ENCODE measurements at places on chromosomes 11 and 22.

GRCh38 chr11:61578819-61579675 is 1.8 kb downstream of the SYT7 start:
- no peak for DNase-seq

GRCh38 chr11:57464539-57465181 is 4.3 kb downstream of the RTN4RL2 start:
- no peak for DNase-seq

DNA sequence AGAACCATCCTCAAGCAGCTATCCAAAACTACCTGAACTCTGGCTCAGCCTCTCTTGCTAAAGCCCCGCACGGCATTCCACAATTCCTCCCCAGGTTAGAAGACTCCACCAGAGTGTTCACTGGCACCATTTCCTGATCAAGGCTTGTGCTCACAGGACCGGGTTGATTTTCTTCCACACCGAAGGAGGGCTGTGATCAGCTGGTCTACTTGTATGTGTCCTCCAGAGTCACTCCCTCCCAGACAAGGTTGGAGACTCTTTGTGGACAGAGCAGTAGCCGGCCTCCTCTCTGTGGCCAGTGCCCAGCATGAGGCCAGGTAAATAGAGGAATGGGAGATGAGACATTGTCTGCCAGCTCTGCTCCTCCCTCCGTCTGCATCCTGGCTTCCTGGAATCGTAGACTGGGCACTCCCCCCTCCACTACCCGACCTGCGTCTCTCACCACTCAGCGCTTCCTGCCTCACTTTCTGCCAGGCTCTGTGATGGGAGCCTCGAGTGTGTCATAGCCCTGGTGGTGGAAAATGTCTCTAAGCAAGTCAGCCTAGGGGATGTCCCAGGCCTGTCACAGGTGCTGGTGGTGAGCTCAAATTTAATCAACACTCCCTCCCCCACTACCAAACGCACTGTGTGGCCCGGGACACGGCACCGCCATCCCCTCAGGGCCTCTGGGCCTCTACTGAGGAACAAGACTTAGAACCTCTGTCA is 12.5 kb upstream of the TMPRSS6 start:
- peak; percentile 87 for DNase-seq

DNA sequence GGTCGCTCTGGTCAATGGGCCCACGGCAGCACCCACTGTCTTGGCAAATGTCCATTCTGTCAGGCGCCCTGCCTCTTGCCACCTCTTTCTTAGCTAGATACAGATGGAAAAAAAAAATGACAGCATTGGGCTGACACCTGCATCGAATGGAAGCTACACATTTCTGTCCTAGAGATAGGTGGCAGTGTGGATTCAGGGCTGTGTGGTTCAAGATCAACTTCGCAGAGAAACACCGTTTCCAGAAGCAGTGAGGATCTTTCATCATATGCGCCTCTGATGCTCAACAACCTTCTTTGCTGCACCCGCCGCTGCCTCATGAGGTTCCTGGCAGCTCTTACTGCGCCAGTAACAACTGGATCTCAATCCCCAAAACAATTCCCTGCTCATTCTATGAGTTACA is 236.3 kb downstream of the KIRREL3 start:
- no peak for DNase-seq

- no peak for DNase-seq
Measured at GRCh38 chr22:28656181-28656580, 23.5 kb downstream of the TTC28 start.

DNA sequence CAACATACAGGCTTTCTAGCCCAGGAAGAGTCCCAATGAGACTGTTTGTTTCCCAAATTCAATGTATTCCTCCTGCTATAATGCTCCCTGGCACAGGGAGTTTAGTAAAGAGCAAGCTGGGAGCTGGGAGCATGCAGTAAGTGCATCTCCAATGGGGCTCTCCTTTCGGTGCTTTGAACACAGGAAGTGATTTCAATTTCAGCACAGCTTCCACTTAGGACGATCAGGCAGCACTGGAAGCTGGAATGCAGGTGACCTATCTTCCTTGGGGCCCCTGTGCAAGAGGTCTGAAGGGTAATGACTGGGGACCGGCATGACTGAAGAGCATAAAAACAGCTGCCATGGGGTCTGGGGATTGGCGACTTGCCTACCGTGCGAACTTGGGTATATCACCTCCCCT is 76.0 kb downstream of the LARGE1 start:
- DNase-seq: no peak

DNA sequence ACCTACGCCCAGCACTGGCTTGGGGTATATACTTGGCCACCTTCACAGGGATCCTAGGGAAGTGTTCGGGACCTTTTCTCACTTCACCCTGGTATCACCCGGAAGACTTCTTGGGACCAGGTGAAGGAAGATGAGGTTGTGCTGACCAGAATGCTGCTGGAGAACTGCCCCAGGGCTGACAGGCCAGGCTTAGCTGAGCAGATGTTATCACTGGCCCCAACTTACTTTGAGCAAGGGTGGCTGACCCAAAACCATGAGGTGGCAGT is 4.5 kb downstream of the FTH1 start:
- DNase-seq: peak; percentile 61

- no peak for DNase-seq
Measured at GRCh38 chr11:80519596-80520506, 1079.0 kb upstream of the TENM4 start.

DNA sequence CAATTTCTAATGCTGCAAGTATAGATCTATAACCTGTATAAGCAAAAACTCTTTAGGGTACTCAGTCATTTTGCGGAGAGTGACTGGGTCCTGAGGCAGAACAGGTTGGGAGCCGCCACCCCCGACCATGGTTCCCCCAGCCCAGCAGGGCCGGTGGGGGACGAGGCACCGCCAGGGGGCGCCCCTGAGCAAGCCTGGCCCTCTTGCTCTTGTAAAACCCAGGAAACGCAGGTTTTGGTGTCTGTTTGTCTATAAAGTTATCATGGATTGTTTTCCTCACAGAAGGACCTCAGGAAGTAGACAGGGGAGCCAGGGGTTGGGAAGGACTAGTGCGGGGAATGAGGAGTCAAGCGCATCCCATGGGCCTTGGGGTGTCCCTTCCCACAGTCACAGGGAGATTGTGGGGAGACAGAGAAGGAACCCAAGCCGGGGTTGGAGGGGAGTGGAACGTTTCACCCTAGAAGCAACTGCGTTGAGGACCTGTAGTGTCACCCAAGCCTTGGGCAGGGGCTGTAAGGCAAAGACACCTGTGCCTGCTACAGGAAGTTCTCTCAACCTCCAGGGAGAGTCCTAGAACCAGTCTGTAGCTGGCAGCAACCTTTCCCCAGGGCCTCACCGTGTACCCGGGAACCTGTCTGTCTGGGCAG is 26.4 kb downstream of the KCTD17 start:
- DNase-seq: peak; percentile 92

GRCh38 chr11:80320765-80321164 is 879.9 kb upstream of the TENM4 start:
- no peak for DNase-seq

DNA sequence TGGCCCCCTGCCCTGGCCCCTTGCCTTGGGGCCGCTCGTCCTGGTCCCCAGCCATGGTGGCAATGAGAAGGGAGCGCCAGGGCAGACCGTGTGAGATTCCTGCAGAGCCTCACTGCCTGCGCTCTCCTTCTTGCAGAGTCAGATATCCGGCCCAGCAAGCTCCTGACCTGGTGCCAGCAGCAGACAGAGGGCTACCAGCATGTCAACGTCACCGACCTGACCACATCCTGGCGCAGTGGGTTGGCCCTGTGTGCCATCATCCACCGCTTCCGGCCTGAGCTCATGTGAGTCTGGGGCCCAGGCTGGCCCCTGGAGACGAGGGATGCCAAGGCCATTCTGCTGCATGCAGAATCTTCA is 114.1 kb downstream of the MICAL2 start:
- DNase-seq: peak; percentile 80

- peak; percentile 45 for DNase-seq
Measured at GRCh38 chr22:32204856-32205722, at the start of gene RFPL2. RFPL2 (minus strand) TSS chr22:32205073; CDS start chr22:32202451, 2,622 bp downstream.

GRCh38 chr22:28788601-28789000 is 11.8 kb downstream of the XBP1 start:
- no peak for DNase-seq

DNA sequence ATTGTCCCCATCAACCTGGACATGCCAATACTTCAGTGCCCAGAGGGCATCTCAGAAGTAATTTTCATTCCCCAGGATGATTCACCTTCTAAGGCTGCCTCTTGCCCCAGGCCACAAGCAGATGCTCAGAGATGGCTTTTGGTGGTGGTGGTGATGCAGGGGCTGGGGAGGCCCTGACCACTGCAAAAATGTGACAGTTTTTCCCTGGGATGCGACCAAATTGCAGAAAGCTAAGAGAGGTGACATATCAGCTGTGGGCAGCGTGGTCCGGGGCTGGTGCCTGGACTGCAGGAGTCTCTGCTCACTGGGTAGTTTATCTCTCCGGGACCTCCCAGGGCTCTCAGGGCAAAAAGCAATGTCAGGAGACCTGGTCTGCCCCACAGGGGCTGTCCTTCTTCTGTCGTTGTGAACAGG is 39.7 kb upstream of the ACCSL start:
- DNase-seq: no peak

- no peak for DNase-seq
Measured at GRCh38 chr11:27331981-27332380, 31.0 kb downstream of the CCDC34 start.

DNA sequence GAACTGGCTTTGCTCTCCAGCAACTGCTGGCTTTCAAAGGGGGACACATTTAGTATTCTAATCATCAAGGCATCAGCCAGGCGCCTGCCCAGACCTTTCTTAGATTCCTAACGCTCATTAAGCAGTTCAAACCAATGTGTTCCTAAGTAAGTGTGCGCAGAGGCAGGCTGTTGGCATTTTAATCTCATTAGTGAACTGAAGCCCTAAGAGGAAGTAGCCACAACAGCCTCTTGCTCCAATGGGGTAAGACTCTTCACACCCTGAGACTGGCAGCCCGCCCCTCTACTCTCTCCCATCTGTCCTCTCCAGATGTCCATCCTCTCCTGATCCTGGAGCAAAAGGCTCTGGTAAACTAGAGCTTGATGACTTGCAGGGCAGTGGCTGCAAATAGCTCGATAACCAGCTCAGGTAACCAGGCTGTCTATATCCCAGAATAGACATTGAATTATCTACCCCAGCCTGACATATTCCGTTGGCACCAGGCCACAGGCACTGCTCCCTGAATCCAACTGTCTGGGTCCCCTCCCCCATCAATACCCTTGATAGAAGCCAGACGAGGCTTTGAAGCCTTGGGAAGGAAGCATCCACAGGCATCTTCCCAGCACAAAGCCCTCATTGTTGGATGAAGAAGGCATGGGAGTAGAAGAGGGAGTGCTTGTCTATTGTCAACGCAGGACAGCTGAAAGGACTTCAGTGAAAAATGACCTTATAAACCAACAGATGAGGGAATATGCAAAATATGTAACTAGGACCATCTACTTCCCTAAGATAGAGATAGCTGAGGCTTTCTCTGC is 321.1 kb downstream of the TENM4 start:
- DNase-seq: no peak

- DNase-seq: no peak
Measured at GRCh38 chr11:117231842-117232091, at the start of gene PCSK7. PCSK7 (minus strand) TSS chr11:117232073; CDS start chr11:117229844, 2,229 bp downstream.

DNA sequence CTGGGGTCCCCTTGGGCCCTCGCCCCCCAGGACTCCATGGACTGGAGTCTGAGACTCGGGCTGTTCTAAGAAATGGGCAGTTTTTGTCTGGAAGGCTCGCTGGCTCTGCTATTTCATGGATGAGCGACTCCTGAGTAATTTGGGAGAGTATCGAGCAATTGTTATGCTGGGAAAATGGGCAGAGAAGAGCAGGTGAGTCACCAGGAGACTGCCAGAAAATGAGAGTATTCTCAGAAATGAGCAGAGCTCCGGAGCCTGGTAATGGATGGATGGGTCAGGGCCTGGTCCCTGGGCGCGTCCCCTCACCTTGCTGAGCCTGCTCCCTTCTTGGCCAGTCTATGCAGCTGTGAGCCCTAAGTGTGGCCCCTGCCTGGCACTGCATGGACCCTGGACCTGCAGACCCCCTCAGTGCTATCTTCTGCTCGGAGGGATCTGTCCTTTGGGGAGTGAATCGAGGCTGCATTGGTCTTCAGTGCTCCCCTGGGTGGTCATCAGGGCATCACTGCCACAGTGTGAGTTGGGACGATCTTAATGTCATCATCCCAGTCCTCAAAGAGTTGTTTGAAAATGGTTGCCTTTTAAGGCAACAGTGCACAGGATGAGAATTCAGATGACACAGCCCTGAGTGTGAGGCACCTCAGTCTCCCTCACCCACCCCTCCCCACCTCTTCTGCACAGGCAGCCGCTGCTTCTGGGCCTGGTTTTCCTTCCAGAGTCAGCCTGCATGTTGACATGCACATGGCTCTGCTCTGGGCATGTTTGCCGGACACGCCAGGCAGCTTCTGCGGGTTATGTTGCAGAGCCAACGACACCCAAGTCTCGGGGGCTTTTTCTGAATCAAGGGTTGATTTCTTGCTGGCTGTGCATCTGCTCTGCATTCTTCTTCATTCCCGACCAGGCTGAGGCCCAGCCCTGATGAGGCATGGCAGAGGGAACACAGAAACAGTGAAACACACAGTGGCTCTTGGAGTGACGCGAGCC is 519.0 kb downstream of the TBC1D22A start:
- no peak for DNase-seq

- no peak for DNase-seq
Measured at GRCh38 chr11:58796333-58796732, 48.2 kb downstream of the GLYATL2 start.

- no peak for DNase-seq
Measured at GRCh38 chr22:19537941-19538488, 13.8 kb upstream of the CLDN5 start.

- DNase-seq: no peak
Measured at GRCh38 chr11:125873881-125874555, 13.4 kb upstream of the HYLS1 start.

- no peak for DNase-seq
Measured at GRCh38 chr11:65043881-65044501, 3.0 kb downstream of the SAC3D1 start.

GRCh38 chr22:37240941-37241320 is 3.1 kb downstream of the RAC2 start:
- DNase-seq: peak; percentile 44

- DNase-seq: no peak
Measured at GRCh38 chr22:29205252-29205593, 473 bp upstream of the EMID1 start.

GRCh38 chr22:17944256-17944655 is 80.1 kb downstream of the MICAL3 start:
- no peak for DNase-seq

DNA sequence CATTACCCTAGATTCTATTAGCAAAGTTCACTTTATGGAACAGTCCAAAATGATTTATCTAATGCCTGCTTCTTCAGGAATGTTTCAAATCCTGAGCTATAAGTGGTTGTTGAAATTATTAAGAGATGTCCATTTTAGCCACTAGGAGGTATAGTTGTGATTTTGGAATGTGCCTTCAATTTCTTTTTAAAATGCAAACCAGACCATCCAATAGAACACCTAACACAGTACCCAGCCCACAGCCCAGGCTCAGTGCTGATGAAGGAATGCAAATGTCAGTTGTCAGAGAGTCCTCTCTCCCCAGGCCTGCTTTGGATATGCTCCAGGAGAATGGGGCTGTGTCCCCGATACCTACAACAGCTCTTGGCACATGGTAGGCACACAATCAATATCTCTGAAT is 85.8 kb upstream of the E2F8 start:
- no peak for DNase-seq

All from activated T-cell treated with anti-CD3 and anti-CD28 coated beads, Interleukin-2, amount 50 U/mL, for 1 hour (primary cell).